ENCODE measurements at places on chromosomes 5 and 9.

GRCh38 chr5:151002681-151003502 is 17.5 kb upstream of the GPX3 start:
- DNase-seq, result no peak

- DNase-seq, result no peak
These were observed 76.2 kb upstream of the LRRTM2 start for GRCh38 chr5:138951091-138951985.

DNA sequence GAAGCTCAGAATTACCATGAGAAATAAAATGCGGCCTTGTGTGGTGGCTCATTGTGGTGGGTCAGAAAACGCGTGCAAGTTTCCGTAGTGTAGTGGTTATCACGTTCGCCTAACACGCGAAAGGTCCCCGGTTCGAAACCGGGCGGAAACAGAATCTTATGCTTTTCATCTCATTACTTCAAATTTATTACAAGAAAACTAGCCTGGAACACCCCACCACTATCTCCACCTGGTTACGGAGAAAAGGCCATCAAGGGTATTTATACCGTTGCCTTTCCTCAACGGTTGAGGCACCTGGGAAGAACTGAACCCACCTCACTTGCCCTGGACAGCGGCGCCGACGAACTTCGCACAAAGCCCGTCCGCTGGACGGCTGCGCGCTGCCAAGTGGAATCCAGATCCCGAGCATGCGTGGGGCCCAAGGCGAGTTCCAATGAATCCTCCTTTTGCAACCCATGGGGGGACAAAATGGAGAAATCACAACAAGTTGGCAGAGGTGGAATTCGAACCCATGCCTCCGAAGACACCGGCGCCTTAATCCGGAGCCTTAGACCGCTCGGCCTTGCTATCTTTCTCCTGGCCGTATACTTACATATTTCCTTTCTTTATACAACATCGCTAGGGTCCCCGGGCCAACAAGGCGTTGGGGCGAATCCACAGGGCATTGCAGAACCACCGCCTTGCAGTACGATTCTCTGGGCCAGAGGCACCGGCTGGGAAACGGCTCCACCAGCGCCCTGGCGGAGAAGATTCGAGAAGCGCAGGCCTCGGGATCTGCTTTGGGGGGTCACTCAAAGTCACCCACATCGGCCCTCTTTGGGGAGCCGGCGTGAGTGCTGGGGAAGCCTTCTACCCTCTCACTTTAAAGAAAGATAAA is 16.9 kb downstream of the OR2V2 start:
- DNase-seq, result no peak

GRCh38 chr5:179914032-179914755 is 6.5 kb upstream of the TBC1D9B start:
- DNase-seq, result no peak

- no peak for DNase-seq
These were observed 132.9 kb downstream of the RXRA start for GRCh38 chr9:134459164-134459563.

- no peak for DNase-seq
These were observed 237.3 kb downstream of the CDH10 start for GRCh38 chr5:24407466-24407865.

- no peak for DNase-seq
These were observed 6.0 kb downstream of the LHX6 start for GRCh38 chr9:122222791-122223190.
